ENCODE measurements at places on chromosomes 11 and 22.

DNA sequence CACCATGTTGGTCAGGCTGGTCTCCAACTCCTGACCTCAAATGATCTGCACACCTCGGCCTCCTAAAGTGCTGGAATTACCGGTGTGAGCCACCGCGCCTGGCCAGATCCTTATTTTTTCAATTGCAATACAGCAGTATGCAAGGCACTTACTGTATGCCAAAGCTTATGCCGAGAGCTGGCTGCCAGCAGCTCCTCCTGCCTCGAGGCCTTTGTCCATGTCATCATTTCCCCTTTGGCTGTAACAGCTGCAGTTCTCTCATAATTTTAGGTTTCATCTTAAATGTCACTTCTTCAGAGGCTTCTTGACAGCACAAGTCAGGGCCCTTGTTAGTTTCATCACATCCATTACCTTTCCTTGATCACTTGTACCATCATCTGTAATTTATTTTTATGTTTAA lies 1.5 kb upstream of the SREBF2 start:
- peak; percentile 54 for DNase-seq

DNA sequence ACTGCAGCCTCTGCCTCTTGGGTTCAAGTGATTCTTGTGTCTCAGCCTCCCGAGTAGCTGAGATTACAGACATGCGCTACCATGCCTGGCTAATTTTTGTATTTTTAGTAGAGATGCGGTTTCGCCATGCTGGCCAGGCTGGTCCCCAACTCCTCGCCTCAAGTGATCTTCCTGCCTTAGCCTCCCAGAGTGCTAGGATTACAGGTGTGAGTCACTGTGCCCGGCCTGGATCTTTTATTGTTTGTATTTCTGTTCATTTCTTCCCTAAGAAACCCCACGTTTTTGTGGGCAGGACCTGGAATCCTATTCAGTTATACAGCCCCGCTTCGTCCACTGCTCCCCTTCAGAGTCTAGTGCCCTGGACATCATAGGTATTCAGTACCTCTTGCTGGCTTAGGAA lies 28.7 kb downstream of the ZBTB16 start:
- DNase-seq, result no peak

DNA sequence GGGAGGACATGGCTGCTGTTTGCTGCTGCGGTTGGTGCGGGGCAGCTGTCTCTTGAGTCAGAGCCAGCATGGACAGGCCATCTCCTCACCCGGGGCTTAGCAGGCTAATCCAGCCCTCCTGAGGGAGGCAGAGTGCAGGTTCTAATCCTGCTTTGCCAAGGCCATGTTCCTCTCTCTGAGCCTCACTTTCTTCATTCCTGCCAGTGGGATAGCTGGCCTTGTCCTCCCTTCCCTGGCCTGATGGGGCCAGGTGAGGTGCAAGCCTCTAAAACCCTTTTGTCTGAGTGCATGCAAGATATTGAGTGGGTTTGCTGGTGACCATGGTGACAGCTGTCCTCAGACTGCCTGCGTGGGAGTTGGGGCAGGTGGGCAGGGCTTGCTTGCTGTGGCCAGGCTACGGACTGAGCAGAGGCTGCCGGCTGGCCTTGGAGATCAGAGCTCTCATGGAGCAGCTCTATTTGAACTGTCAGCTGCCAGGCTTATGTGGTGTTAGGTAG lies 3.6 kb downstream of the USP35 start:
- no peak for DNase-seq

DNA sequence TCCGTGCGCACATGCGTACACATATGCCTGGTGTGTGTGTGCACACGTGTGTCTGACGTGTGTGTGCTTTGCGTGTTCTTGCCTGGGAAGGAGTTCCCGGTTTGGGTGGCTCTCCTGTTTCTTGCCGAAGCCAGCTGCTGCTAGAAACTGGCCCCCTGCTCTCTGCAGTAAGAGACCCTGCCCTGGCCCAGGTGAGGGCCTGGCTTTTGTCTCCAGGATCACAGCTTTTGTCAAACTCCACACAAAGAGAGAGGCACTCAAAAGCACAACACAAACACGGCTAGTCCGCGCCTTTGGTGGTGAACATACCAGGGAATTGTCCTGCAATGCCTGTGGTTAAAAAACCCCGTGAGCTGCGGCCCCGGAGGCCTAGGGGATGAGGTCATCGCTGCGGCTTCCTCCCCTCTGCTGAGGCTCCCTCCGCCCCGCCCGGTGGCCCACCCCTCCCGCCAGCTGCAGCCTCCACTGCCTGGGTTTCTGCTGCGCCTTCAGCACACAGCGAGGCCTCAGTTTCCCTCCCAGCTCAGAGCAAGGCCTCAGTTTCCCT lies 88.9 kb downstream of the KCNQ1 start:
- DNase-seq, result peak; percentile 96

GRCh38 chr22:42932857-42933484 lies 75.9 kb upstream of the ARFGAP3 start:
- DNase-seq, result no peak

DNA sequence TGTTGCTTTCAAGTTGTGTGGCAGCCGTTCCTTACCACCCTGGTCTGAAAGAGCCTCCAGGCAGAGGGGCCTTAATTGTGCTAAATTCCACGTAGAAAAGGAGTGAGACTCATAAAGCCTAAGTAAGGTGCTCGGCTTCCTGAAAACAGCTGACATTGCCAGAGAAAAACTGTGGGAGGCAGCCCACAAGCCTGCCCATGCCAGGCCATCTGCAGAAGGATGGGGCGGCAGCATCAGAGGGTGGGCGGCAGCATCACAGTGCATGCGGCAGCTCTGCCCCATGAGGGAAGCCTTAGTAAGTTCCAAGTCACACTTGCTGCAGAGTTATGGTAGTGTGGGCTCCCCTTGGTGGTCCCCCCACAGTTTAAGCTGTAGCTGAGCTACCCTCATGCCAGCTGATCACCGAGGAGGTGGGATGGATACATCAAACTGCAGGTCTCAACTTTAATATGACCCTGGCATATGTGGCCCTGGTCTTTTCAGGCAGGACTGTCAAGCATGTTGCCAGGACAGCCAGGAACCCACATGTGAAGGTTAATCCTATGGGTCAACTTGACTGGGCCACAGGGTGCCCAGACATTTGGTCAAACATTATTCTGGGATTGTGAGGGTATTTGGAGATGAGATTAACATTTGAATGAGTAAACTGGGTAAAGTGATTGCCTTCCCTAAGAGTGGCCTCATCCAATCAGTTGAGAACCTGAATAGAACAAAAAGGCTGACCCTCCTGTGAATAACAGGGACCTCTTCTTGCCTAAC lies 3.1 kb upstream of the EIF3F start:
- no peak for DNase-seq

GRCh38 chr11:10375280-10375971 lies 70.6 kb downstream of the ADM start:
- peak; percentile 91 for DNase-seq

GRCh38 chr11:64140082-64140481 lies 25.8 kb downstream of the MACROD1 start:
- no peak for DNase-seq

DNA sequence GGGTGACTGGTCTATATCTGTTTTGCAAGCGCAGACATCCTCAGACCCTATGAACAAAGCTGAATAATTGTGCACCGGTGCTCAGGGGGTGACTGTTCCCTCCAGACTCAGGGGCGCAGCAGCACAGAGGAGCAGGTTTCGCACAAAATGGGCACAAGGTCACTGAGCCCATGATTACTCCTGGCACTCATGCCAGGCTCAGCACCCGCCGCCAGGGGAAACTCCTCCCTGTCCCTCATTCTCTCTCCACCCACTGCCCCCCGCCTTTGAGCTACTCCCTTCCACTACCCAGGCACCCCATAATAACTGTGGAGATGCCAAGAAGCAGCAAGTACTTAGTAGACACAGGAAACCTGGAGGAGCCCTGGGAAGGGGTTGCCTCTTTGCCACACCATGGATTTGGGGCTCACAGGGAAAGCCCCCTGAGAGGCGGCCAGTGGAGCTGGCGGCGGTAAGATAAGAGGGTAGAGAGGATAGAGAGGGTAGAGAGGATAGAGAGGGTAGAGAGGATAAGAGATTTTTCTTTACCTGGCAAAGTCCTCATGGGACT lies 198.8 kb downstream of the CTTN start:
- DNase-seq, result no peak

DNA sequence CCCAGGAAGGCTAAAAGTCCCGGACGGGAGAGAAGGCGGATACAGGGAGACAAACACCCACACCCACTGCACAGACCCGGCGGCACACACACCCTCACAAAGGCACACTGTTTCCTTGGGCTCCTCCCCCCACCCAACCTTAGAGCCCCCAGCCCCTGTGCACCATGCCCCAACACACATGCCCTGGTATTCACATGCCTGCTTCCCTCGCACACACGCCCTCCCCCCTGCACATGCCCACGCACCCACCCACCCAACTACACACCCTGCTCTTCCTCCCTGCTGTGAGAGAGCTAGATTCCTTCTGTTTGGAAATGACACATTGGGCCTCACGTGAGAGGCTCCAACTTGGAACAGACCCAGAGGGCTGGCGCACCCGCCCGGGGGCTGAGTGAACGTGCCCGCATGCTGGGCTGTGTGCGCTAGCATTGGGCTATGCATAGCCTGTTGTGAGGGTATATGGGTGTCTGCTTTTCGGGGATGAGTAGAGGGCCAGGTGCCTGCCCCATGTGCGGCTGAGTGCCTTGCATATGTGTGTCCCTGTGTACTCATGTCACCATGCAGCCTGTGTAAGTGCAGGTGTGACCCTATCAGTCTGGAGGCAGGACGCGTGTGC lies 518 bp upstream of the CHRM1 start:
- DNase-seq, result peak; percentile 70

DNA sequence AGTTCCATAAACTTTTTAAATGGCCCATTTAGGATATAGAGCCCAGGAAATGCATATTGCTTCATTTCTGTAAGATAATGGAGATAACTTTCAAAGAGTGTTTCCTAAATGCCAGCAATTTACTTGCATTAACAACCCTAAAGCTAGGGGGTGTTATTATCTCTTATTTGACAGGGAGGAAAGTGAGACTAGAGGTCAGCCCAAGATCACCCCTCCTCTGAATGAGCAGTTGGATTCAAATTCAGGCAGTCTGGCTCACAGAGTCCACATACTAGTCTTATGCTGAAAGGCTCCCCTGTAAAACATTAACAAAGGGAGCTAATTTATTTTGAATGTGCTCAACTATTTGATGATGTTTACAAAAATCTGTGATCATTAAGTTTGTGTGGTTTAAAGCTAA lies 49.9 kb upstream of the TRIM77 start:
- no peak for DNase-seq

- DNase-seq, result no peak
Measured at GRCh38 chr11:8690374-8691342, 8.1 kb downstream of the RPL27A start.

DNA sequence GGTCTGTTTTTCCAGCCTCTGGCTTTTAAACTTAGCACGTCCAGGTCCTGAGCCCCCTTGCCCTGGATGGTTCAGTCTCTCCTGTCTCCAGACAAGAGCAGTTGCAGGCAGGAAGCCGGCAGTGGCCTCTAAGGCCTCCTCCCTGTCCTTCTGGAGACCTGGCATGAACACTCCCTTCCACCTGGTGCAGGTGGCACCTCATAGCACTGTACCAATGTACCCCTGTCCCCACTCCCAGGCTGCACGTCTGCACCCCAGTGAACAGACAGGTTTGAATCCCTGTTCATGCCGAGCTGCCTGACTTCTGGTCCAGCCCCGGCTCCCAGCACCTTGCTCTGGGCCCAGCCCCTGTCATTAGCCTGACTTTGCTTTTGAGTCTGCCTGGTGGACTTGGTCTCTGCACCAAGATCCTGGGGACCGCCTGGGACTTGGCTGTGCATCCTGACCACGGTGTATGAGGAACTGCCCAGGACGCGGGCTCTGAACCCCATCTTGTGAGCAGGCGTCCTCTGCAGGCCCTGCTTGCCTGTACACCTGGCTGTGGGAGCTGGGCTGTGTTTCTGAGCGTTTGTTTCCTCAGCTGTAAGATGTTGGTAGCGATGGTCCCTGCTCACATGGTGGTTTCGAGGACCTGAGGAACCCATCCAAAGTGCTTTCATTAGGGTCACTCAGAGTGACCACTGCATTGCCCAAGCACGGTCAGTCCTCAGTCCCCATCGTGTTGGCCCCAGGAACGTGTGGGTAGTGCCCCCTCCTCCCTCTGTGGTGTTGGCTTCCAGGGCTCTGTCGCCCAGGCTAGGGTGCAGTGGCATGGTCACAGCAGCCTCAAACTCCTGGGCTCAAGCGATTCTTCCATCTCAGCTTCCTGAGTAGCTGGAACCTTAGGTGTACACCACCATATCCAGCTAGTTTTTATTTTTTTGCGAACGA lies 75.0 kb upstream of the SHANK2 start:
- DNase-seq, result no peak

DNA sequence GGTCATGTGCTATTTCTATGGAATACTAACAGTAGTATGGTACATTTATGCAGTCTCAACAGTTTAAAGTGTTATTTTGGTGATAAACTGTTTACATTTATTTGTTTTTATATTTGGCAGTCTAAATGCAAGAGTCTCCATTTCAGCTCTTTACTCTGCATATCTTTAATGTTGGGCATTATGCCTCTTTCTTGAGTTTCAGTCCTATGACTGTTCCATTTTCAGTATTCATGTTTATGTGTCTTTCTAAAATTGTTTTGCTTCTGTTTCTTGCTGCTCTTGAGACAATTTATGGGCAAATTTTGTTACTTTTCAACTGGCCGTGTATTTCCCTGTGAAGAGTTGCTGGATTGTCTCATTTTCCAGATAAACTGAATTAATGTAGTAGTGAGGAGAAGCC lies 6.6 kb upstream of the RAB30 start:
- DNase-seq, result no peak

DNA sequence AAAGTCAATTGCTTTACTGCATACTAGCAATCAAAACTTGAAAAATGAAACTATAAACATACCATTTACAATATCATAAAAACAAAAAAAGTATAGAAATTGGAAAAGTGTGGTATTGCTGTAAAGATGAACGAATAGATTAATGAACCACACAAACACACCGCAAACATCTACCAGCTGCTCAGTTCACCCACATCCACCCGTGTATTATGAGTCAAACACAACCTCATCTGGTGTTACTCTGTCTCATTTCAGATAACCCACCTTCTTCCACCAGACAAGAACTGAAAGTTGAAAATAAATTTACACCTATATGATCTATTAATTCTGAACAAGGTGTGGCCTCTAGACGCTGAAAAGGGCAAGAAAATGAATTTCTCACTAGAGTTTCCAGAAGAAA lies 53.3 kb downstream of the BLID start:
- no peak for DNase-seq

DNA sequence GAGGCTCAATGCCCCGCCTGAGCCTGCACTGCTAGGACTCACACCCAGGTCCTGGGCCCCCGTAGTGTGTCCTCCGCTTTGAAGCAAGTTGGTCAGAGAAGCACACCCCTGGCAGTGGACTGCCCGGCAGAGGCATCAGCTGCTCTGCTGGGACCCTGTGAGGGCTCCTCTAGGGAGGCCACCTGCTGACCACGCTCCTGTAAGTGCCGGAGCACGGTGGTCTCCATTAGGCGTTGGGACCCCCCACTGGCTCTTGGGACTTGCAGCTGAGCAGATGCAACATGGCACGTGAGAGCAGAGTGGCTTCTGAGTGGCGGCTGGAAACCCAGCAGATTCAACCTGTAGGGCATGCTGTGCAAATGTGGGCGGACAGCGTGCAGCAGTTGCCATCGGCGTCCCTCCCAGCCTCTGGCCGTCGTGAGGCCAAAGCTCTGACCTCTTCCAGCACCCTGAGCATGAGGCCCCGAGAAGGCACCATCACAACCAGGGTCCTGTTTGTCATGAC lies 16.9 kb downstream of the MRGPRG start:
- no peak for DNase-seq

All from foreskin fibroblast (primary cell).